ENCODE measurements at places on chromosomes 16 and 17.
A peak's percentile ranks its signal among the peaks of the same experiment; 100 is the strongest.

DNA sequence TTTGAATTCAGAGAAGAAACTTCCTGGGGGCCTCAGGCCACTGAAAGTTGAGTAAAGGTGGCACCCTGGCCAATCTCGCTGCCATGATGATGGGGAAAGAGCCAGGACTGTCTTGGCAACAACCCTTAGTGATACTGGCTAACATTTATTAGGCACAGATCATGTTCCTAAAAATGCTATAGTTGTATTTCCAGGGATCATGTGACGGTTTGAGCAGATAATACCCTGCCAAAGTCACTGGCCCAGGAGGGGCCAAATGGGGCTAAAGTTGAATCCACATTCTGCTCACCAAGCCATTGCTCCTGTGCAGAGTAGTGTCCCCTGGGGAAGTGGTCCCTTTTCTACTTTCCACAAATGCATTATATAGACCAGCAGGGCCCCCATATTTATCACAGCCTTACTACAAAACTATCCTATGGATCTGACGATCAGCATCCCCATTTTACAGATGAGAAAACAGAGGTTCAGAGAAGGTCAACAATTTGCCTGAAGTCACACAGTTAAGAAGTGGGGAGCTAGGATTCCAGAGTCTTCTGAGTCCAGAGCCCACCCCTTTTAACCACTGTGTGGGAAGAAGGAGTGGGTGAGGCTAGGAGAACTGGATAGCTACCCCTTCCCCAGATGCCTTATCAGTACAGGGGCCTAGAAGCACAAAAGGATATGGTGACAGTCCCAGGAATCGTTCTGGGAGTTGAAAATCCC, 300.0 kb upstream of the IRX3 start:
- no peak for DNase-seq

GRCh38 chr16:64782484-64782883, 339.4 kb downstream of the CDH11 start:
- DNase-seq = no peak

- peak; percentile 39 for DNase-seq
Observed at GRCh38 chr17:28950017-28950751, 1.1 kb downstream of the PHF12 start.

DNA sequence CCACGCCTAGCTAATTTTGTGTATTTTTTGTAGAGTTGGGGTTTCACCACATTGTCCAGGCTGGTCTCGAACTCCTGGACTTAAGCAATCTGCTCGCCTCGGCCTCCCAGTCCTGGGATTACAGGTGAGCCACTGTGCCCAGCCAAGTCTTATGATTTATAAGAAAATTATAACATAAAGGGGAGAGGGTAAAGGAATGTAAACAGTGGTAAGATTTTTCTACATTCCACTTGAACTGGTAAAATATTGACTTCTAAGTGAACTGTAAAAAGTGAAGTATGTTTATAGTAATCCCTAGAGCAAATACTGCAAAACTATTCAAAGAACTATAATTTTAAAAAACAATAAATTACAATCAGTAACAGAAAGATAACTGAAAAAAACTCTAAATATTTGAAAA, 33.5 kb downstream of the C16orf87 start:
- DNase-seq = no peak

DNA sequence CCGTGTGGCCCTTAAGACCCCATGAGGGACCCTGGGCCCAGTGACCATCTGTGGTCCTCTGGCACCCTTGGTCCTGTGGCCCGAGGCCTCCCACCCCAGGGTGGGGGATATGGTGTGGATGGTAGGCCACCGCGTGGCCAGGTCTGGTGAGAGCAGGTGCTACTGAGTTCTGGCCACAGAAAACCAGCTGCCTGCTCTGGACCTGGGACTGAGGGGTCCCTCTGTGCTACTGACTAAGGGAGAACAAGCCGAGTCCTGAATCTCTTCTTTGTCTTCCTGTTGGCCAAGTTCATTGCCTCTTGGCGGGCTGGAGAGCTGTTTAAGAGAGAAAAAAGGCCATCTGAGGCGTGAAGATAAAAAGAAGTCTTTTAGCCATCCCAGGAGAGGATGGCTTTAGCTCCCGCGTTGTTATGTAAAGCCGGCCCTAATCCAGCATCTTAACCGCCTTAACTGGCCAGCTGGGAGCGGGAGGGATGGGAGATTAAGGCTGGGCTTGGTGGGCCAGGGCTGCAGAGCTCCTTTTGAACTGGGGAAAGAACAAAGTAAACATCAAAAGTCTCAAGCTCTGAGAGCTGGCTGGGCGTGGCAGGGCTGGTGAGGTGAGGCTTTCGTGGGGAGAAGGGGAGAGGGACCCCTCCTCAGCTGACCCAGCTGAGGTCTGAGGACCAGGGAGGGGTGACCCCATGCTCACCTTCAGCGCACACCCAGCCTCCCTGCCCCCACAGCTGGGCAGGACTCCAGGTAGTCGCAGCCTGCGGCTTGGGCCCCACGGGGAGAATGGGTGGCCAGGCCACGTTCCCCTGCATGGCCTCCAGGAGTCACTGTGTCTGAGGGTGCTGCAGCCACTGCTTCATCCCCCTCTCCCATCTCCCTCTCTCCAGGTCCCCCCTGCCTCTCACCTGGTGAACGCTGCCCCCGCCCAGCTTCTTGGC, 62.4 kb downstream of the NKD1 start:
- DNase-seq = no peak

DNA sequence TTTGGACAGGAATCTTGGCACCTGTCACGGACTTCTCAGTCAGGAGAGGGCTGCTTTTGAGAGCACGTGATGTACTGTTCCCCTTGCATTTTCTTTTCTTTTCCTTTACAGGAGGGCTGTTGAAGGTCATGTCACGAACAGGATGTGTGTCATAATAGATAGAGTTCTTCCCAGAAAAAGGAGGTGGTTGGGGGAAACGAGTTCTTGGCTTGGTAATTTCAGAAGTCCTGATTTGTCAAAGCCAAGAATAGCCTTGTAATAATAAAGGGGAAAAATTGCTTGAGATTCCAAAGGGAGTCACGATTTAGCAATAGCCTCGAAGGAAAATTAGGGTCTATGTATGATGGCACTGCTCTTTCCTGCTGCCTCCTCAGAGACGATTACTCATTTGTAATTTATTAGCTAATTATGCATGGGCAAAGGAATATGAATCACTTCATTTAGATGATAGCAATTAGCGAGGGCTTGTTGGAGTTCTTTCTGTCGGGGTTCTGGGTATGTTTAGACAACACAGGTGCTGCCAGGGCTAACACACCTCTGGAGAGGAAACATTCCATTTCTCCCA, 277.7 kb upstream of the N4BP1 start:
- DNase-seq = no peak

DNA sequence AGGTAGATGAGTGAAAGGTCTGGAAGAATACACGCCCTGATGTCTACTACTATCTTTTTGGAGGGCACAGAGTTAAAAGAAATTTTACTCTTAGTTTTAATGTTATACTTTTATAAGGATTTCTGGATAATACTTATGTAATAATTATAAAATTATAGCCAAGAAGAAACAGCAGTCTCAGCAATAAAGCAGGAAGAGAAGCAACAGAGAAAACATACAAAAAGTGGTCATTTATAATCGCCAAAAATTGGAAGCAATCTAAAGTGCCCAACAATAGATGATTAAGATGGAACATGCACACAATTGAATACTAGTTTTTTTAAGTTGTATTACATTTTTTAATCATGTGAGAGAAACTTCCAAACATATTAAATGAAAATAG, 64.4 kb downstream of the SMG6 start:
- no peak for DNase-seq

GRCh38 chr17:35765756-35766488, 5.2 kb downstream of the C17orf50 start:
- DNase-seq = no peak

Data from stimulated activated CD8-positive, alpha-beta memory T cell treated with anti-CD3 and anti-CD28 coated beads, Interleukin-4, amount 100 ng/mL, for 24 hours (primary cell).